Pancreas (tissue), 10 donors: ENCODE measurements at places on chromosomes 6 and 20. TPM values are rescaled to one million over a fixed set of nuclear protein-coding genes. Genes with fewer than 3 reads are reported as not detected.

- no peaks in the 10 kb centered on the region for H3K36me3 ChIP-seq
- no peak overlapping the region for H3K4me3 ChIP-seq
- H3K27me3 ChIP-seq, result no peaks in the 10 kb centered on the region
Measured at GRCh38 chr20:52342913-52343312, 151.3 kb upstream of the ZFP64 start.

GRCh38 chr6:166569206-166569605, 17.3 kb downstream of the RAMACL start:
- H3K27ac ChIP-seq, result no peak overlapping the region
- no peak for DNase-seq
- no peaks in the 10 kb centered on the region for H3K4me1 ChIP-seq
- no peaks in the 10 kb centered on the region for H3K27me3 ChIP-seq
- no peak overlapping the region for H3K4me3 ChIP-seq

The NRN1 gene
- 0.60 TPM for total RNA-seq

The SLC44A4 gene
- 24.0 TPM for total RNA-seq

The SEMG1 gene
- total RNA-seq, result not detected

The IPCEF1 gene
- 1.9 TPM for total RNA-seq
